Pulmonary artery endothelial cell (primary cell): ENCODE measurements at places on chromosomes 5 and 9. TPM values are rescaled to one million over a fixed set of nuclear protein-coding genes. Genes with fewer than 3 reads are reported as not detected.

F2R gene
- 125 and 157 TPM in 2 replicates for total RNA-seq

ANKRD33B gene
- 6.6 and 7.6 TPM in 2 replicates for total RNA-seq

ST8SIA4 gene
- total RNA-seq, result 1.1 and 3.2 TPM in 2 replicates

TCF7 gene
- total RNA-seq, result 0.07 and 0.26 TPM in 2 replicates

LCN1 gene
- total RNA-seq, result not detected in 2 replicates

RNF130 gene
- 27.6 and 28.1 TPM in 2 replicates for total RNA-seq

PCDHGA3 gene
- total RNA-seq, result 0.21 and 0.26 TPM in 2 replicates

FOXD4L3 gene
- 0.07 TPM in 1 of 2 replicates, not detected in the other for total RNA-seq

GAS1 gene
- 0.13 and 0.18 TPM in 2 replicates for total RNA-seq

ACSL6 gene
- total RNA-seq, result not detected in 2 replicates

ODF2 gene
- total RNA-seq, result 32.8 and 56.2 TPM in 2 replicates

UBTD2 gene
- total RNA-seq, result 22.2 and 30.0 TPM in 2 replicates

KCNT1 gene
- under 0.01 TPM in 1 of 2 replicates, not detected in the other for total RNA-seq

GRXCR2 gene
- total RNA-seq, result not detected in 2 replicates

PCDHGA7 gene
- 0.59 and 0.95 TPM in 2 replicates for total RNA-seq

C5orf47 gene
- not detected in 2 replicates for total RNA-seq

CAMLG gene
- total RNA-seq, result 39.0 and 51.4 TPM in 2 replicates

TAF11L5 gene
- total RNA-seq, result not detected in 2 replicates

CD74 gene
- 0.07 and 1.6 TPM in 2 replicates for total RNA-seq

ECPAS gene
- total RNA-seq, result 102 and 131 TPM in 2 replicates

TLX3 gene
- total RNA-seq, result not detected in 2 replicates

EFNA5 gene
- 15.0 and 16.7 TPM in 2 replicates for total RNA-seq

PCDHB8 gene
- total RNA-seq, result 0.04 and 0.07 TPM in 2 replicates

ZNF346 gene
- 21.7 and 24.4 TPM in 2 replicates for total RNA-seq

SOX30 gene
- total RNA-seq, result not detected in 2 replicates

BAAT gene
- under 0.01 TPM in 1 of 2 replicates, not detected in the other for total RNA-seq

ADAMTSL2 gene
- not detected in 2 replicates for total RNA-seq

WDR55 gene
- total RNA-seq, result 29.9 and 39.3 TPM in 2 replicates

ECSCR gene
- 448 and 513 TPM in 2 replicates for total RNA-seq

FOXI1 gene
- not detected in 2 replicates for total RNA-seq

SPINK7 gene
- not detected in 2 replicates for total RNA-seq

LCN9 gene
- not detected in 2 replicates for total RNA-seq

ZMYND19 gene
- 26.1 and 28.5 TPM in 2 replicates for total RNA-seq

ZNF462 gene
- total RNA-seq, result 8.5 and 21.8 TPM in 2 replicates

PCDHB7 gene
- total RNA-seq, result 0.28 and 0.40 TPM in 2 replicates

N4BP3 gene
- 11.0 and 16.6 TPM in 2 replicates for total RNA-seq

SH3GL2 gene
- 0.14 and 0.79 TPM in 2 replicates for total RNA-seq

FAM53C gene
- 30.7 and 30.8 TPM in 2 replicates for total RNA-seq

PAEP gene
- total RNA-seq, result not detected in 2 replicates

MZB1 gene
- 0.04 TPM in 1 of 2 replicates, not detected in the other for total RNA-seq

CORO2A gene
- total RNA-seq, result 0.26 and 0.49 TPM in 2 replicates

SLC9A3 gene
- 0.71 and 0.92 TPM in 2 replicates for total RNA-seq

RNF180 gene
- total RNA-seq, result 5.0 and 6.8 TPM in 2 replicates

RIC1 gene
- 32.6 and 32.8 TPM in 2 replicates for total RNA-seq

SLC2A8 gene
- 9.4 and 10.1 TPM in 2 replicates for total RNA-seq

KLF4 gene
- total RNA-seq, result 1.1 and 1.6 TPM in 2 replicates

MLLT3 gene
- total RNA-seq, result 9.4 and 19.3 TPM in 2 replicates

SH3RF2 gene
- total RNA-seq, result 1.3 and 2.5 TPM in 2 replicates
